ENCODE measurements at places on chromosomes 5 and 9. TPM values are rescaled to one million over a fixed set of nuclear protein-coding genes. Genes with fewer than 3 reads are reported as not detected.

- H3K36me3 ChIP-seq = no peaks in the 10 kb centered on the region
- no peaks in the 10 kb centered on the region for H3K27me3 ChIP-seq
- H3K27ac ChIP-seq = no peak overlapping the region
- peaks cover 3% of the 10 kb centered on the region for H3K4me1 ChIP-seq
- H3K4me3 ChIP-seq = no peak overlapping the region
These were observed 9.2 kb downstream of the REEP2 start for GRCh38 chr5:138448070-138448469.

GRCh38 chr5:41617843-41618515 lies 107.6 kb upstream of the PLCXD3 start:
- H3K4me3 ChIP-seq = no peak overlapping the region
- DNase-seq = no peak
- H3K4me1 ChIP-seq = no peaks in the 10 kb centered on the region
- H3K36me3 ChIP-seq = no peaks in the 10 kb centered on the region
- no peaks in the 10 kb centered on the region for H3K27me3 ChIP-seq

GRCh38 chr9:136107155-136107952 lies 11.3 kb downstream of the TMEM250 start:
- H3K36me3 ChIP-seq = no peaks in the 10 kb centered on the region
- no peak for DNase-seq
- peaks cover 17% of the 10 kb centered on the region for H3K4me1 ChIP-seq
- H3K27ac ChIP-seq = no peak overlapping the region
- no peak overlapping the region for H3K4me3 ChIP-seq

DNA sequence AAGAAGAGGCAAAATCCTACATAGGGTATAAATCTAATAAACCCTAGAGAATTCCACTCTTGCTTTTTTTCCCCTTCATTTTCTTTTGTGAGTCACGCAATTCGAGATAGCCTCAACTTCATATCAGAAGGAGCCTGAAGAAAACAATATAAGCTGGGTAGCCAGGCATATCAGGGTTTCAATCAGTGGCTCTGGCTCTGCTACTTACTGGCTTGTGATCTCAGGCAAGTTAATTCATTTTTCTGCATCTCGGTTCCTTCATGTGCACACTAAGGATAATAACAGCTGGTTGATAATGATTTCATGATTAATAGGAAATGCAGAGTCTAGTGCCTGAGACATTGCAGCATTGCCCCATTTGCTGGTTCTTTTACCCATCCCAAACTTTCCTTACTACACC lies 46.5 kb upstream of the ASTN2 start:
- H3K4me3 ChIP-seq = no peak overlapping the region
- no peaks in the 10 kb centered on the region for H3K27me3 ChIP-seq
- H3K27ac ChIP-seq = no peak overlapping the region

GRCh38 chr5:53089481-53089991 lies 20.0 kb downstream of the MOCS2 start:
- no peak overlapping the region for H3K4me3 ChIP-seq
- DNase-seq = no peak
- H3K27me3 ChIP-seq = no peaks in the 10 kb centered on the region
- no peak overlapping the region for H3K27ac ChIP-seq

- no peaks in the 10 kb centered on the region for H3K4me1 ChIP-seq
- DNase-seq = no peak
- H3K4me3 ChIP-seq = no peak overlapping the region
- H3K27me3 ChIP-seq = peaks cover 28% of the 10 kb centered on the region
- no peak overlapping the region for H3K27ac ChIP-seq
These were observed 38.1 kb downstream of the CMYA5 start for GRCh38 chr5:79727451-79728355.

DNA sequence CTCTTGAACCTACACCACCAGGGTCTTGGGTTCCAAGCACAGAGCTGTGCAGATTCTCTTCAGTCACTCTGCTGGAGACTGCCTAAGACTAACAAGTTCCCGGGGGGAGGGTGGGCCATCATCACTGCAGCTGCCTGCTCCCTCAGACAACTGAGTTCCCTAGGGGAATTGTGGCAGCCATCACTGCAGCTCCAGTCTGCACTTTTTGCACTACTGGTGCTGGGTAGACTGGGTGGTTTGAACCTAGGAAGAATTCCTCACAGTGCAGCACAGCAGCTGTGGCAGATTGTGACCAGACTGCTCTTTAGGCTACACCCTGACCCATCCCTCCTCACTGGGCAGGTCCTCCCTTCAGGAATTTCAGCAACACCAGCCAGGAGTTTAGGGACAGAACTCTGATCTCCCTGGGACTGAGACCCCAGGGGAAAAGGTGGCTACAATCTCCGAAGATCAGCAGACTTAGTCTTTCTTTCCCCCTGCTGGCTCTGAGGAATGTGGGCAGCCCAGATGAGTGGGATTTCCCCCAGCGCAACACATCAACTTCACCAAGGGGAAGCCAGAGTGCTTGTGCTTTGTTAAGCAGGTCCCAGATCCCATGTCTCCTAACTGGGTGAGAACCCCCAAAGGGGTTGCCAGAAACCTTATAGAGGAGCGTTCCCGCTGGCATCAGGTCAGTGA lies 30.9 kb upstream of the RGMB start:
- no peak overlapping the region for H3K27ac ChIP-seq
- no peak for DNase-seq
- H3K36me3 ChIP-seq = no peaks in the 10 kb centered on the region
- no peak overlapping the region for H3K4me3 ChIP-seq

DNA sequence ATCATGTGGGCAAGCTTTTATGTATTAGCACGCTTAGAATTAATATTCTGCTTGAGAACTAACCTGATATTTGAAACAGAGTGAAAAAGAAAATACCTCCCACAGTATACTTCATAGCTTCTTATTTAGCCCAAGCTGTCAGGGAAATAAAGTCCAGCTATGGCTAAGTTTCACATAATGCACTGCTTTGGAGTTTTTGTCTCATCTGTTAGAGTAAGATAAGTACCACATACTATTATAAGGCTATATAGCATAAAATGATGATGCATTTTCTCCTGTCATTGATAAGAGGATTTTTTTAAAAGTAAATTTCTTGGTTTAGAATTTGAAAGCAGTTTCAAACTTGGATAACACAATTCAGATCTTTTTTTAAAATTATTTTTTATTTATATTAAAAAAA lies 2.4 kb upstream of the ANKDD1B start:
- H3K4me3 ChIP-seq = no peak overlapping the region
- no peaks in the 10 kb centered on the region for H3K27me3 ChIP-seq
- H3K4me1 ChIP-seq = peaks cover 4% of the 10 kb centered on the region

DNA sequence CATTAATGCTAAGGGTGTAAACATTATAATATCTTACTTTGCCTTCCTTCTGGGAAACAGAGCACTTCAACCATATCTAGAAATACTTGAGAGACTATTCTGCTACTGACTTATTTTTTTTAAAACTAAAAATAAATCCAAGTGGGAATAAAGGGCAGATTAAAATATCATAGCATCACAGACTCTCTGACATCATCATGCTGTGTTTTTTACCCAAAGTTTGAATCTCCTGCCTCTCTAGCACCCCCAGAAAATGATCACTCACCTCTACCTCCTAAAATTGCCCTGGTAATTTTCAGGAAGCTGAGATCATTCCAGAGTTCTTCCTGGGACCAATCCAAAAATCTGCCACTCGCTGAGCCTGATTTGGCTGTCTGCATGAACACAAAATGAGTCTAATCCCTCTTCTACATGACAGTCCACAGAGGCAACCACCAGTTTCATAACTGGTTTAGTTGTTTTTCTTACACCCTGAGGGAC lies 813.8 kb upstream of the DMAC1 start:
- H3K36me3 ChIP-seq = no peaks in the 10 kb centered on the region
- no peak for DNase-seq
- no peak overlapping the region for H3K27ac ChIP-seq
- H3K27me3 ChIP-seq = no peaks in the 10 kb centered on the region
- H3K4me3 ChIP-seq = no peak overlapping the region
- H3K4me1 ChIP-seq = no peaks in the 10 kb centered on the region

- H3K4me1 ChIP-seq = peaks cover 37% of the 10 kb centered on the region
- H3K4me3 ChIP-seq = no peak overlapping the region
- DNase-seq = no peak
- peak overlapping the region; percentile 89 for H3K27ac ChIP-seq
These were observed 22.2 kb upstream of the EEIG1 start for GRCh38 chr9:128002959-128003358.

DNA sequence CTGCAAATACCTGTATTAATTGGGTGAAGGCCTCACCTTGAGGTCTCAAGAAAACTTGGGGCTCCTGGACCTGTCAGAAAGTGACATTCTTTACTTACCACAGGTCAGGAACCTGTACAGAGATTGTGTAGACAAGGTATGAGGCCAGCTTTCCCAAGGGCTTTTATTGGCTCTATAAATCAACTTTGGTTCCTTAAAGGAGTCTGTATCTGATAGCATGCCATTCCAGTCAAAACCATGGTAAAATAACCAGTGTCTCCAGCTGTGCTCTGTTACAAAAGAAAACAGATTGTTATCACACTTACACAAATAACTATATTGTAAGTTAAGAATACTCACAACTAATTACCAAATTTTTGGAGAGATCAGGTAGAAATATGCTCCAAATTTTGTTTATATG lies 64.5 kb downstream of the COL15A1 start:
- H3K27me3 ChIP-seq = no peaks in the 10 kb centered on the region
- H3K36me3 ChIP-seq = no peaks in the 10 kb centered on the region
- no peak overlapping the region for H3K27ac ChIP-seq
- no peak overlapping the region for H3K4me3 ChIP-seq
- no peak for DNase-seq

- H3K4me1 ChIP-seq = peaks cover 7% of the 10 kb centered on the region
- DNase-seq = no peak
- no peaks in the 10 kb centered on the region for H3K36me3 ChIP-seq
- peak overlapping the region; percentile 58 for H3K27ac ChIP-seq
- no peaks in the 10 kb centered on the region for H3K27me3 ChIP-seq
These were observed 589.1 kb downstream of the ZNF608 start for GRCh38 chr5:124157320-124157719.

- H3K27me3 ChIP-seq = no peaks in the 10 kb centered on the region
- no peaks in the 10 kb centered on the region for H3K4me1 ChIP-seq
- peak overlapping the region; percentile 55 for H3K27ac ChIP-seq
- no peak overlapping the region for H3K4me3 ChIP-seq
These were observed 197.8 kb downstream of the PCSK1 start for GRCh38 chr5:96235008-96235910.

DNA sequence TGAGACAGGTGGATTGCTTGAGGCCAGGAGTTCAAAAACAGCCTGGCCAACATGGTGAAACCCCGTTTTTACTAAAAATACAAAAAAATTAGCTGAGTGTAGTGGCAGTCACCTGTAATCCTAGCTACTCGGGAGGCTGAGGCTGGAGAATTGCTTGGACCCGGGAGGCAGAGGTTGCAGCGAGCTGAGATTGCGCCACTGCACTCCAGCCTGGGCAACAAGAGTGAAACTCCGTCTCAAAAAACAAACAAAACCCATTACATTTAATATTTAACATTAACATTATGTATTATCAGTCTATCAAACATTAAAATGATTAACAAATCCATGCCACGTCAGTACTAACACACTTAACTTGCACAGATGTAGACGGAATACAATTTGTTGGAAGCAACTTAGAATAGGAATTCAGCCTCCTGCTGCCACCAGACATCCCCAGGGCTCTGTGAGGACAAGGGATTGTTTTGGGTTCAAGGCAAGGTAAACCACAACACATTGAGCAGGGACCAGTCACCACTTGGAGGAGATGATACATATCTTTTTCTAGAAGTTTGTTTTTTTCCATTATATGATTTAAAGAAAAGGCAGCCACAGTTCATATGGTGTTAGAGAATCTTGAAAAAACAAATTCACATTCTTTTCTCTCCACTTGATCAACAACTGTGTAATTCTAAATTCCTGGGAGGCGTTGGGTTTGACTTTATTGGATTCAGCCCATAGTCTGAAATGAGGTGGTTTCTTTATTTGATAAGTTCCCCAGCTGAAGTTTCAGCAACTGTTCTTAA lies 104.1 kb upstream of the BASP1 start:
- peak overlapping the region; percentile 47 for H3K4me3 ChIP-seq
- peaks cover 32% of the 10 kb centered on the region for H3K4me1 ChIP-seq
- H3K27me3 ChIP-seq = no peaks in the 10 kb centered on the region
- peak overlapping the region; percentile 49 for H3K27ac ChIP-seq
- DNase-seq = no peak

GRCh38 chr5:131262953-131263541 lies 806 bp upstream of the CDC42SE2 start:
- DNase-seq = no peak
- no peaks in the 10 kb centered on the region for H3K27me3 ChIP-seq
- H3K4me1 ChIP-seq = peaks cover 3% of the 10 kb centered on the region
- H3K4me3 ChIP-seq = peak overlapping the region; percentile 70

DNA sequence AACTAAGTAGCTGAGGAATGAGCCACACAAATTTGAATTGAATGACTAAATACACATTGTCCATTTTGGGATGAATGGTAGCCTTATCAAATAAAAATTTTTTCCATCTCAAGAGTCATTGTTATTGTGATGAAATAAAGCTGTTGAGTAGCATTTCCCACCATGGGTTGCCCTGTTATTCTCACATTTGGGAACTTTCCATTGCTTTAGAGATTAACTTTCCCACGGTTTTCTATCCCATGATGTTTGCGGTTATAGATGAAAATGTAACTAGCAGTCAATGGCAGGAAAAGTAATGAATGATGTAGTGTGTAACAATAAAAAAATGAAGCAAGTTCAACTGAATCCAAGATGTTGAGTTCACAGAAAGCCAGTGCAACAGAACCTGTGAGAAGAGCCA lies 59.9 kb upstream of the PLPP1 start:
- H3K36me3 ChIP-seq = no peaks in the 10 kb centered on the region
- no peak for DNase-seq
- no peaks in the 10 kb centered on the region for H3K27me3 ChIP-seq
- H3K27ac ChIP-seq = no peak overlapping the region
- H3K4me1 ChIP-seq = no peaks in the 10 kb centered on the region
- H3K4me3 ChIP-seq = no peak overlapping the region

DNA sequence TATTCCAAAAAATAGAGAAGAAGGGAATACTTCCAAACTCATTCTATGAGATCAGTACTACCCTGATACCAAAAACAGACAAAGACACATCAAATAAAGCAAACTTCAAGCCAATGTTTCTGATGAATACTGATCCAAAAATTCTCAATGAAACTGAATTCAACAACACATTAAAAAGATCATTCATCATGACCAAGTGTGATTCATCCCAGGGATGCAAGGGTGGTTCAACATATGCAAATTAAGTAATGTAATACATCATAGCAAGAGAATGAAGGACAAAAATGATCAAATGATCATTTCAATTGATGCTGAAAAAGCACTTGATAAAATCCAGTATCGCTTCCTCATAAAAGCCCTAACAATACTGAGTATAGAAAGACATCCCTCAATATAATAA lies 4.9 kb upstream of the RCL1 start:
- H3K4me3 ChIP-seq = no peak overlapping the region
- no peaks in the 10 kb centered on the region for H3K27me3 ChIP-seq
- H3K4me1 ChIP-seq = no peaks in the 10 kb centered on the region
- no peak for DNase-seq
- no peaks in the 10 kb centered on the region for H3K36me3 ChIP-seq

GRCh38 chr5:146399481-146399880 lies 47.7 kb upstream of the TCERG1 start:
- no peak overlapping the region for H3K27ac ChIP-seq
- H3K27me3 ChIP-seq = peaks cover 11% of the 10 kb centered on the region
- H3K4me3 ChIP-seq = no peak overlapping the region
- no peak for DNase-seq
- H3K36me3 ChIP-seq = no peaks in the 10 kb centered on the region
- H3K4me1 ChIP-seq = no peaks in the 10 kb centered on the region

Gene PCDHB15
- total RNA-seq = 0.15 TPM

Gene SVEP1
- total RNA-seq = 0.05 TPM

Gene PCDHB3
- total RNA-seq = 0.92 TPM

Gene PCDHA9
- 0.21 TPM for total RNA-seq

Gene TAF11L5
- not detected for total RNA-seq

Data from Panc1 (cell line).